ENCODE measurements at places on chromosomes 3 and 15.
A peak's percentile ranks its signal among the peaks of the same experiment; 100 is the strongest.

- peak; percentile 60 for DNase-seq
These were observed 162.0 kb downstream of the KLF13 start for GRCh38 chr15:31488437-31489204.

DNA sequence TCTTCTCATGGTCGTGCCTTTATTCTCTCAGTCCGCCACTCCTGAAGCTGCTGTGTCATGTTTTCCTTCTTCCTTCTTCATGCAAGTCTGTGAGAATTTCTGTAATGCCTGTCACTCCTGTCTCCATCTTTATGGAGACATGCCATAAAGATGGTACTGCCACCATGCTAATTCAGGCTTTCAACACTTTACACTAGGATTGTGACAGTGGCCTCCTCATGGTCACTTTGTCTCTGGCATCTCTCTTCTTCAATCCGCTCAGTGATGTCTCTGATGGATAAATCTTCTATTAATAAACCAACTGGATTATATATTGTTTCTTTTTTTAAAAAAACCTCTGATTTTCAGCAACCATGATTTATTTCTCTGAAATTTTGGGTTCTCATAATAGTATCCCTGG is 18.1 kb downstream of the PPM1L start:
- no peak for DNase-seq

DNA sequence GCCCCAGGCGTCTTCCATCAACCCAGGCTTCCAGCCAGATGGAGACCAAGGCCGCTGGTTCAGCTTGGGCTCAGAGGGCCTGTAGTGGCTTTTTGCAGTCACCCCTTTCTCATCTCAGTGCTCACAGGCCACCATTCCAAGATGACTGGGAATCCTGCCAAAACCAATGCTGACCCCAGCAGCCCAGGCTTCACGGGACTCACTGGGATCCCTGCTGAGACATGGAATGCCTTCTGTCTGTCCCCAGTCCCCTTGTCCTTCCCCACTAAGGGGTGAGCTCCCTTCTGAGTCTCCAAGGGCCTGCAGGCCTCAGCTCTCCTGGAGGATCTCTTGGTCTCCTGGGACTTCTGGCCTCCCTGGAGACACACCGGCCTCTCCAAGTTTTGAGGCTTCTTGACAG is 77.4 kb upstream of the SEC13 start:
- no peak for DNase-seq

GRCh38 chr15:33314069-33314468 is 3.3 kb downstream of the RYR3 start:
- DNase-seq, result peak; percentile 20

DNA sequence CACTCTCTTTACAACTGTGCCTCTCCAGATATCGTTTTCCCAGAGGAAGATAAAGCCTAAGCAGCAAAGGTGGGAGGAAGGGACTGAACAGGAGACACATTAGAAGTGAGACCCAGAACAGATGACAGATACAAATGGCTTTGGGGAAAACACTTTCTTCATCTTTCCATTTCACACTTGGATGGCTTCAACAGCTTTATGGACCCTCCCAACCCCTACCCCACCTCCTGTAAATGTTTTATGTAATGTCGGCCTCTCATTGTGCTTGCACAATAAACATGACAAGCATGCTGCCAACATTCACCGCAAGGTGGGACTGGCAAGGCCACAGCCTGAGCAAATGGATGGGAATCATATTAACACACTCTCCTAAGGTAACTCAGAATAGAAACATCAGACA is 1088.6 kb downstream of the TUSC7 start:
- DNase-seq, result no peak

DNA sequence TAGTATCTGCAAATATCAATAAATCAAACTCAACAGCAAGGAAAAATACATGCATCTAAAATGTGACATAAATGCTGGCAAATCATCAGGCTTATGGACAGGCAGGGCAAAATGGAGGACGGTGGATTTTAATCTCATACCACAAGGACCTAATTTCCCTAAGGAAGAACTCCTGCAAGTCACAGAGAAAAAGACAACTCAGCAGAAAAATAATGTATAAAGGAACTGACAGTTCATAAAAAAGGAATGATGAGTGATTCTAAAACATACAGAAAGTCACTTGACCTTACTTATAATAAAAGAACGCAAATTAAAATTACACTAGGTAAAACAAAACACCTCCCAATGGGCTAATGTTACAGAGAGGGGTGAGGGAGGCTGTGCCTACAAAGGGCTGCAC is 17.2 kb downstream of the TUBGCP5 start:
- no peak for DNase-seq

GRCh38 chr15:67033012-67033411 is 32.4 kb upstream of the SMAD3 start:
- DNase-seq, result no peak

GRCh38 chr15:101221902-101222301 is 29.9 kb downstream of the CHSY1 start:
- DNase-seq, result no peak

Measured in head of caudate nucleus (tissue), 42 donors.